HT1080 (cell line): ENCODE measurements at places on chromosomes 7 and 10. TPM values are rescaled to one million over a fixed set of nuclear protein-coding genes. Genes with fewer than 3 reads are reported as not detected.

The AKR1C2 gene
- total RNA-seq = 1.5 and 2.0 TPM in 2 replicates

The KIAA1549 gene
- total RNA-seq = 2.4 and 4.1 TPM in 2 replicates

The CAV2 gene
- total RNA-seq = 81.5 and 94.8 TPM in 2 replicates

The FAM25G gene
- not detected in 2 replicates for total RNA-seq

The ST8SIA6 gene
- 0.03 and 0.10 TPM in 2 replicates for total RNA-seq

The UFSP1 gene
- 7.4 and 8.9 TPM in 2 replicates for total RNA-seq

The PPIF gene
- total RNA-seq = 65.0 and 86.7 TPM in 2 replicates

The AMZ1 gene
- total RNA-seq = not detected in 2 replicates
